ENCODE measurements at places on chromosomes 3 and 15. TPM values are rescaled to one million over a fixed set of nuclear protein-coding genes. Genes with fewer than 3 reads are reported as not detected.

Gene SLC25A20
- polyA plus RNA-seq, result 21.0 TPM

DNA sequence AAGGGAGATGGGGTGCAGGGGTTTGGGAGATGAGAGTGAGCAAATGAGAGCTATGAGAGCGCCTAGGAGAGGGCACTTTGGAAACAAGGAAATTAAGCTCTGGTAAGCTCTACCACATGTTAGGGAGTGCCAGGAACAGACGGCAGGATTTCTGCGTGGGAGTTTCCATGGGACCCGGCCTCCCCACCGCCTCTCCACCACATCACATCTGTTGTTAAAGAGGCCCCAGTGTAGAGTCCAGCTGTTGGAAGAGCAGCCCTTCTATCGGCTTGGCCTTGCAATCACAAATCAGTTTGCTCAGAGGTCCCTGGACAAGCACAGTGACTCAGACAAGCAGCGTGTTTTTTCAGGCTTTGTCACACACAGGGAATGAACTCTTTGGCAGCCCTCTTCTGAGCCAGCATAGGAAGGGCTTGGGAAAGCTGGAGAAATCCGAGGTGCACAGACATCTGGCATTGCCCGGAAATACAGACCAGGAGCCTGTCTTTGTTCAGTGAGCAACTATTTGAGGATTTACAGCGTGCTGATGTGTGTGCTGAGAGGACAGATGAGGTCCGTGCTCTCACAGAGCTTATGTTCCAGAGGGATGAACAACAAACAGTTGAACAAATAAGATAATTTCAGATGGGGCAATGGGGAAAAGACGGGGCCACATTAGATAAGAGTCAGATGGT is 370.6 kb upstream of the PROK2 start:
- peaks cover 27% of the 10 kb centered on the region for H3K4me1 ChIP-seq
- DNase-seq, result peak; percentile 99
- peak overlapping the region; percentile 77 for H3K27ac ChIP-seq
- no peaks in the 10 kb centered on the region for H3K27me3 ChIP-seq
- no peaks in the 10 kb centered on the region for H3K36me3 ChIP-seq
- no peak overlapping the region for H3K4me3 ChIP-seq

- H3K27me3 ChIP-seq, result no peaks in the 10 kb centered on the region
- H3K27ac ChIP-seq, result no peak overlapping the region
- peaks cover 27% of the 10 kb centered on the region for H3K4me1 ChIP-seq
- H3K4me3 ChIP-seq, result no peak overlapping the region
- peak; percentile 46 for DNase-seq
These were observed 20.6 kb upstream of the FBLN2 start for GRCh38 chr3:13528217-13528867.

DNA sequence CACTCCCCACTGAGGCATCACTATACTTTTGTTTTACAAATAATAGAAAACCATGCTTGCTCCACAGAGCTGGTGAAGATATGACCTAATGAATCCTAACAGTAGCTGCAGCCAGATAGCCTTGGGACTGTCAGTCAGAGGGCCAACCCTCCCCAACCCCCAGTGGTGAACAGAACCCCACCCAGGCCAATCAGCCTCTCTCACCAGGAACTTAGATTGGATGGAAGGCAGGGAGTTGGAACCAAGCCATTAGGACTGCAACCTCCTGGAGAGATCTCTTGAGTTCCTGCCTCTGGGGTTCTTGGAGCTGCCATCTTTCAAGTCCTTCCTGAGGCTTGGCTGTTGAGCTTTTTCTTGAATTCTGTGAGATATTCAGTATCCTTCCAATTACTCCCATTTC is 3.0 kb upstream of the MRPS22 start:
- no peak for DNase-seq
- H3K27me3 ChIP-seq, result no peaks in the 10 kb centered on the region
- peaks cover 19% of the 10 kb centered on the region for H3K4me1 ChIP-seq
- H3K4me3 ChIP-seq, result no peak overlapping the region

- no peak overlapping the region for H3K27ac ChIP-seq
- DNase-seq, result no peak
- no peaks in the 10 kb centered on the region for H3K36me3 ChIP-seq
- no peak overlapping the region for H3K4me3 ChIP-seq
- peaks cover 21% of the 10 kb centered on the region for H3K4me1 ChIP-seq
These were observed 52.2 kb upstream of the PTX3 start for GRCh38 chr3:157384491-157384890.

DNA sequence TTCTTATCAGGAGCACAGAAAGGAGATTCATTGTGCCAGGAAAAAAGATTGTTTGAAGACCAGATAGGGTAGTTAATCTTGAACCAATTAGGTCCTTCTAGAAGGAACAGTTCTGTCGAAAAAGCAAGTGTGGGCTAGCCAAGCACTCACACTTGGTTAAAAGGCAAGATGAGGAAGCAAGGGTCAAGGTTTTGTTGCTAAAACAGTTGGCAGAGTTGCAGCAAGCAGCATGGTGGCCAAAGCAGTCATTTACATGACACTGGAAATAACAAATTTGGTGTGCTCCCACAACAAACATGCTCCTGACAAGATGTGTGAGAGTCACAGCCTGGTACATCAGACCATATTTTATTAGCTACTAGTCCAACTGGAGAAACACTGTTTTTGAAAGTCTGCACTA is 228.0 kb upstream of the CFAP20DC start:
- no peaks in the 10 kb centered on the region for H3K36me3 ChIP-seq
- H3K4me1 ChIP-seq, result peaks cover 19% of the 10 kb centered on the region
- H3K27me3 ChIP-seq, result no peaks in the 10 kb centered on the region
- no peak overlapping the region for H3K4me3 ChIP-seq

GRCh38 chr3:133191818-133192217 is 153.6 kb downstream of the TMEM108 start:
- no peak overlapping the region for H3K4me3 ChIP-seq
- H3K36me3 ChIP-seq, result no peaks in the 10 kb centered on the region
- H3K4me1 ChIP-seq, result no peaks in the 10 kb centered on the region
- H3K27me3 ChIP-seq, result no peaks in the 10 kb centered on the region
- no peak overlapping the region for H3K27ac ChIP-seq

All from GM23248 (cell line).